Right cardiac atrium (tissue), 5 donors: ENCODE measurements at places on chromosomes 2 and 18. TPM values are rescaled to one million over a fixed set of nuclear protein-coding genes. Genes with fewer than 3 reads are reported as not detected.

DNA sequence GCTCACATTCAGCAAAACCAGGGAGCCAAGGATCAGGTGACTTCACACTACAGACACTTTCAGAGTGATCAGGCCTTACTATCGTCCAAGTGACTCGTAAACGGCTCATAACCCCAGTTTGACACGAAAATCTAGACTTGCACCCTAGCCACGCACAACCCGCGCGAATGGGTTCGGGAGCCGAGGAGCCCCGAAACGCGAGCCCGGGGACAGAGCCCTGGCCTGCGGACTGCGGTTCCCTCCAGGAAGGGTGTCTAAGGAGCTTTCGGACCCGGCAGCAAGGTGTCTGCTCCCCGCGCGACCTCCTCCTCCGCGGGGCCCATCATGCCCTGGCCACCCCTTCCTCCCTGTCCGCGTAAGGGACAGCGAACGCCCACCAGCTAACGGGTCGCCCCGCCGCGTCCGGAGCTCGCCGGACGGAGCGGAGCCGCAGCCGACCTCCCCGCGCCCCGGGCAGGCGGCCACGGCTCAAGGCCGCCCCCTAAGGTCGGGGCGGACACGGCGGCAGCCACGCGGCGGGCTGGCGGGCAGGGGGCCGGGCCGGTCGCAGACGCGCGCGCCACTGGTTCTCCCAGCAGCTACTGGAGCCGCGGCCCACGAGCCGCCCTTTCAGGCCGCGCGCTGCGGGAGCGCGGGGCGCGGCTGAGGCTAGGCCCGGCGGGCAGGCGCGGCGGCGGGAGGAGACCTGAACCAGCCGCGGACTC is 575 bp downstream of the ATL2 start:
- DNase-seq, result peak; percentile 87

DNA sequence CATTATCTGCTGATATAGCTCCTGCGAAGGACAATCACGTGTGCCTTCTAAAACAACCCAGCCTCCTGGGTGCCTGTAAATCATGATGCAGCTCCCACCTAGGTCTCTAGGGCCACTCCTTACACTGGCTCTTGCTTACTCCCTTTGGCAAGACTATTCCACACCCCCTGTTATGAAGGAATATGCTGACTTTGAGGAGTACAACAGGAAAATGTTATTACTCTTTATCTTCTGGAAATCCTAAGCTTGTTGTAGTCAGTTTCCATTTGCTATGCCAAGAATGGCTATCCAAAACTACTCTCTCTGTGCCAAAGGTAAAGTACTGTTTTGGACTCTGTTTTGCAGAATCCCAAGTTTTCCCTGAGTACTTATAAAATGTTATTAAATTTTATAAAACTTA is 7.7 kb downstream of the SGO2 start:
- no peak for DNase-seq

Gene SERPINB13
- total RNA-seq, result not detected

GRCh38 chr2:2399396-2399795 is 68.3 kb upstream of the MYT1L start:
- DNase-seq, result no peak

DNA sequence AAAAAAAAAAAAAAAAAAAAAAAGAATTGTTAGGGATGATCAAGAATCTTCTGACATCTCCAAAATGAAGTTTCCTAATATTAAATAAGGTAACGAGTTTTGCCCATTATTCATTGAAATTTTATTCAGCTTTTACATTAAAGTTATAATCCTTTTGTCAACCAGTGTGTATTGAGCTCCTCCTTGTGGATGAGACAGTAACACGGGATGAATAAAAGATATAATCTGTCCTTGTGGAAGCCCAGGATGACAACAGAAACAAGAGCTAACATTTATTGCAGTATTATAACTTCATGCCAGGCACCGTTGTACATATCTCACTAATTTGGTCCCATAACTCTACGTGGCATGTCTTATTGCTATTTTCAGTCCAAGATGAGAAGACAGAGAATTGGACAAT is 33.4 kb upstream of the SERPINB7 start:
- DNase-seq, result no peak

GRCh38 chr18:79528846-79529245 is 133.1 kb downstream of the NFATC1 start:
- peak; percentile 73 for DNase-seq

Gene KCNG2
- not detected for total RNA-seq

- DNase-seq, result peak; percentile 71
Observed at GRCh38 chr2:152038441-152038958, 60.3 kb downstream of the CACNB4 start.

GRCh38 chr2:134792186-134792585 is 46.2 kb upstream of the ACMSD start:
- DNase-seq, result no peak

DNA sequence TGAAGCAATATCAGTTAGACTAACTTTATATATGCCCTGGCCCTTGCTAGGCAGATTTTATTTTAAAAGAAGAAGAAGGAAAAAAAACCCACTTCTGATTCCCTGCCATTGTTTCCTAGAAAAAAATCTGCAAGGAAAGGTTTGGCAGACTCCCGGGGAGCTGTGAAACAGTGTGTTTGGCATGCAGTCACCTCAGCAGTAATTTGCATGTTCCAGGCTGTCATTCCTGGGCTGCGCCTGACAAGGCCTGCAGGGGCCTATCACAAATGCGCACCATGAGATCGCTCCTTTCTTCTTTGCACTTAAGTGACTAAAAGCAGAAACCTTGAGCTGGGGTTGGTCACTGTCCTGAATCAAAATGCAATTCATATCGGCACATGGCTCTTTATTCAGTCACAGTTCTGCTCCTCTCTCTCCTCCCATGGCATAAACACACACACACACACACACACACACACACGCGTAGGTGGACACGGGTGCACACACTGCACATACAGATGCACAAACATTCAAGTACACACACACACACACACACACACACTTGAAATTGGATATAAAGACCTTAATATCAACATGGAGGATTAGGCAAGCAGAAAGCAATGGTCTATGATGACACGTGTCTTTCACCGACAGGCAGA is 172.8 kb downstream of the MYT1L start:
- DNase-seq, result no peak

GRCh38 chr18:31206787-31207381 is 44.2 kb upstream of the DSC1 start:
- DNase-seq, result peak; percentile 80

DNA sequence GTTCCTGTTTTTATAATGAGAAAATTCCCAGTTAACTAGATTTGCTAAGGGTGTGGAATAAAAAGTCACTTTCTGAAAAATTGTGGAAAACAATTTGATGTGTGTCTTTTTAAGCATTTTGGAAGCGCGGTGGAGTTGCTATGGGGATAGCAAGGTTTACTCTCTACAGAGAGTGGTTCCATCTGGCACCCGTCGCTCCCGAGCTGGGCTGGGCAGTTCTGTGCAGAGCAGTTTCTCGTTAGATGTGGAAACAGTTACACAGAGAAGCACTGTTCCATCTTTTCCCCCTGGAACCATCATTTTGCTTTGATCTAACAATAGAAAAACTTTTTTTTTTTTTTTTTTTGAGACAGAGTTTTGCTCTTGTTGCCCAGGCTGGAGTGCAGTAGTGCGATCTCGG is 17.4 kb downstream of the LDLRAD4 start:
- DNase-seq, result peak; percentile 93

Gene TUBA3D
- total RNA-seq, result 10.9 TPM

- DNase-seq, result no peak
Observed at GRCh38 chr2:232478571-232479340, 8.9 kb downstream of the ECEL1 start.

DNA sequence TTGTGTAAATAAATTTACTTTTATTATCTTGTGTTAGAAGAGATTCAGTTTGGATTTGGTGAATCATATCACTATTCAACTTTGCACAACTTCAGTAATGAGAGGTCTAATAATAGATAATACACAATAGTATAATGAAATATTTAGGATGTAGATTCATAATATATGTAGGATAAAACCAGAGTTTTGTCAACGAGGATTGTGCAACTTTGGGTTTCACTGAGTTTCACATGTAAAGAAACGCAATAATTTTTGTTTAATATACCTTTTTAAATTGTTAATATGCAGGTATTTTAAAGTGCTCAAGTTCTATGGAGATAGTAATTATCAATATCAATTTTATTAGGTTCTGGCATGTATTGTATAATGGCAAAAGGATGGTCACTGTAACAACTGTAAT is 5.3 kb downstream of the CALCRL start:
- no peak for DNase-seq

GRCh38 chr18:11505993-11506392 is 103.4 kb upstream of the SLC35G4 start:
- DNase-seq, result no peak

DNA sequence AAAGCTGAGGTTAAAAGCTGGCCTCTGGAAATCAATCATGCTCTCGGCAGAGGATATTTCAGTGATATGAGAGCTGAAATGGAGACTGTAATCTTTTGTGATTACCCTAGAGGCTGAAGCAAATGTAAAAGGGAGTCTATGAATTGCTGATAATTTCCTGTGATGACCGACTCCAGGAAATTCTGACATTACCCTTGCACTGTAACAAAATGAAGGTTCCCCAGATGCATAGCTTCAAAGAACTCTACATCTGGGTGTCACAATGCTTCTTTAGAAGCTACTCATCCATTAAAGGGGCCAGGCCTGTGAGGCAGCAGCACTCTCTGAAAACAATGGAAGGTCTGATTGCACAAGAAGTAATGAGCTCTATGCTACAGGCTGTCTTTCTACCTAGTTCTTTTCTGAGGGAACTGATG is 268.2 kb upstream of the SESTD1 start:
- DNase-seq, result no peak

Gene VAMP5
- total RNA-seq, result 80.3 TPM

DNA sequence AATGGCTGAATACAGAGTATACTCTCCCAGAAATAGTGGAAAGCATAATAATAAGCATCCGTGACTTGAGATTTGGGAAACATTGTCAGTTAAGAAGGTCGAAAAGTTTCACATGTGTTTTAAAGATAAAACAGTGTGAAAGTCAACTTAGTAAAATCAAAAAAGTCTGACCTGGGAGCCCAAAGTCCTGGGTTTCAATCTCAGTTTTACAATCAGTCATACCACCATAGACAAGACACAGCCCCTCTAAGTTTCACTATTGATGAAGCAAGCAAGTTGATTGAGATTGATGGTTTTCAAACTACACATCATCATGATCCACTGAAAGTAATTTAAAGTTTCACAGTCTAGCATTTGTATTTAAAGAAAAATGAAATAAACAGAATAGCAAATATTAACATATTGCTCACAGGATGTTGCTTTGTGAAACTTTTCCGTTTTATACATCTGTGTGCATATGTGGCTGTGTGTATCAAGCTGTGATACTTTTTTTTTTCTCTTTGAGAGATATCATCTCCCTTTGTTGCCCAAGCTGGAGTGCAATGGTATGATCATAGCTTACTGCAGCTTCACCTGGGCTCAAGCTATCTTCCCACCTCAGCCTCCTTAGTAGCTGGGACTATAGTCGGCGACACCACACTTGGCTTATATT is 71.1 kb downstream of the PIK3C3 start:
- DNase-seq, result no peak

GRCh38 chr2:9918275-9918674 is 33.2 kb upstream of the GRHL1 start:
- DNase-seq, result no peak

GRCh38 chr18:24064391-24065100 is 50.0 kb downstream of the TTC39C start:
- no peak for DNase-seq

- no peak for DNase-seq
Observed at GRCh38 chr2:203659331-203660049, 46.9 kb upstream of the CD28 start.

Gene STRN
- total RNA-seq, result 35.4 TPM

Gene FIGN
- total RNA-seq, result 9.5 TPM

- no peak for DNase-seq
Observed at GRCh38 chr2:180196419-180196977, 189.4 kb upstream of the CWC22 start.

GRCh38 chr18:58848685-58849084 is 16.0 kb upstream of the ZNF532 start:
- DNase-seq, result no peak

DNA sequence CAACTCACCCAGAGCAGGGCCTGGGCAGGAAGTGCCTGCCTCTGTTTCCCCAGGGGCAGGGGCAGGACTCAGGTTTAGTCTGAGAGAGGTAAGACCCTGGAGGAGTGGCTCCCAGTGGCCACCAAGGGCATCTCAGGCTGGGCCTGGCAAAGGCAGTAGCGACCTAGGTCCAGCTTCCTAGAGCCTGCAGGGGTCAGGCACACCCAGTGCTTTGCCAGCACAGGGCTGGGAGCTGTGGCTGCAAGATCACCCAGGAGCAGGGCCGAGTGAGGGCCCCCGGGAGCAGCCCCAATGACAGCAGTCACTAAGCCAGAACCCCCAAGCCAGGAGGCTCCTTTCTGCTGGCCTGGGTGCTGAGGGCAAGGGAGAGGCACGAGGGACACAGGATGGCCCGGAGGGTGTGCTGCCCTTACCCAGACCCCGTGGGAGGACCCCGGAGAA is 8.8 kb upstream of the DUSP2 start:
- DNase-seq, result no peak

DNA sequence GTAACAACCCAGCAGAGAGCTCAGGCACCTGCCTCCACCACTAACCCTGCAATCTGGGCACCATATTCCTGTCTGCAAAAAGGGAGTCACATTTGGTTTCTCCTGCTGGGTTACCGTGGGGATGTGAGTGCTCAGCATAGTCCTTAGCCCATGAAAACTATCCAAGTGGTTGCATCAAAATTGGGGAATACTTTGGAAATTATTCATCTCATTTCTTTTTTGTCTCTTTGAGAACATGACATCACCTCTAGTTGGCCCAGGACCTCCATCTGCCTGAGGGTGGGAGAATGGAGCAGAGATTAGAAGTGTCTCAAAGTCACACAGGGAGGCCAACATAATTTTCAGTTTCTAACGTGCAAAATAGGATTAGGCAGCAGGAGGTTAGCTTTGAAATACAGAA is 19.3 kb upstream of the SPP2 start:
- DNase-seq, result no peak

- DNase-seq, result no peak
Observed at GRCh38 chr2:239551206-239551605, 150.4 kb upstream of the HDAC4 start.

Gene RAX
- not detected for total RNA-seq

GRCh38 chr2:99729104-99730025 is 239.5 kb upstream of the REV1 start:
- no peak for DNase-seq

Gene TEX44
- total RNA-seq, result not detected

Gene KIF1A
- 83.0 TPM for total RNA-seq

DNA sequence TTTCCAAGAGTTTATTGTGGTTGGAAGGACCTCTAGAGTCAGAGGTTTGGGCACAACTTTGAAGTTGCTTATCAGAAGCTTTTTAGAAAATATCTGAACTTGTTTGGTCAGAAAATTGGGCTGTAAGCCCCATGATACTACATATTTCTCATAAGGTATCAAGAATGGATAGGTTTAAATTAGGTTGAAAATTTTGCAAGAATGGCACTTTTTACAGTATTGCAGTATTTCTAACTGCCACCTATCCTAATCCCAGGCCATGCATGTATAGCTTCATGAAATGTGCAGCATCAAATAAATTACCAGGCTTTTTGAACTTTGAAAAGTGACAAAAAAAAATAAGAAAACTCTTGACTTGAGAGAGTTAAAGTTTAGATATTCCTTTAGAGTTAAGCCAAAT is 367.2 kb downstream of the FIGN start:
- DNase-seq, result no peak

- DNase-seq, result no peak
Observed at GRCh38 chr2:27072920-27073319, 1.5 kb upstream of the OST4 start.
